Heart left ventricle (tissue), 16 donors: ENCODE measurements at places on chromosomes 7 and 10. TPM values are rescaled to one million over a fixed set of nuclear protein-coding genes. Genes with fewer than 3 reads are reported as not detected.

HPS1 gene
- 58.4 TPM for total RNA-seq

ABCC2 gene
- total RNA-seq, result 0.22 TPM

LRRC61 gene
- total RNA-seq, result 9.4 TPM

ALOX5 gene
- 36.1 TPM for total RNA-seq

SYT15 gene
- 1.0 TPM for total RNA-seq
